ENCODE measurements at places on chromosomes 13 and 19.

GRCh38 chr13:109735436-109735966 is 50.9 kb downstream of the IRS2 start:
- DNase-seq = no peak

DNA sequence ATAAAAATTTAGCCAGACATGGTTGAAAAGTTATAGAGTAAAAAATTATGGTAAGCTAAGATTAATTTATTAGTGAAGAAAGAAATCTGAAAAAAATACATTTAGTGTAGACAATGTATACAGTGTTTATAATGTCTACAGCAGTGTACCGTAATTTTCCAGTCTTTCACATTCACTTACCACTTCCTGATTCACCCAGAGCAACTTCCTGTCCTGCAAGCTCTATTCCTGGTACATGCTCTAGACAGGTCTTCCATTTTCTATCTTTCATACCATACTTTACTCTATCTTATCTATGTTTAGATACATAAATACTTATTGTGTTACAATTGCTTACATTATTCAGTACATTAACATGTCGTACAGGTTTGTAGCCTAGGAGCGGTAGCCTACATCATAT is 1387.8 kb upstream of the ATXN8OS start:
- no peak for DNase-seq

GRCh38 chr19:11448923-11449554 is 13.6 kb downstream of the PRKCSH start:
- no peak for DNase-seq

DNA sequence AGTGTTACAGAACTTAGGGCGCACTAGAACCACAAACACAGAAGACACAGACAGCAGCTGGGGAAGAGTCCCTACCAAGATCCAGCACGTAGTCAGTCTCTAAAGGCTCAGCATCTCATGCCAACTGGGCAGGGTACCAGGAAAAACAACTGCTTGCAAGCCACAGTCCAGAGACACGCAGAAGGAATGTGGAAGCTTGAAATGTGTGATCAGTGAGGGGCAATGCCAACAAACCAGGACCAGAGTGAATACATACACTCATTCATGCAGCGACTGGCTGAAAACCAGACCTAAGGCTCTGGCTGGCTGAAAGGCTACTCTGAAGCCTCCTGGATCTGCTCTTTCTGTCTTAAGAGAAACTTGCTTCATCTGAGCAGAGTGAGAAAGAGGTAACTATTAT is 1484.8 kb downstream of the EFNB2 start:
- DNase-seq = no peak

GRCh38 chr13:113404723-113405471 is 41.0 kb upstream of the GRTP1 start:
- no peak for DNase-seq

DNA sequence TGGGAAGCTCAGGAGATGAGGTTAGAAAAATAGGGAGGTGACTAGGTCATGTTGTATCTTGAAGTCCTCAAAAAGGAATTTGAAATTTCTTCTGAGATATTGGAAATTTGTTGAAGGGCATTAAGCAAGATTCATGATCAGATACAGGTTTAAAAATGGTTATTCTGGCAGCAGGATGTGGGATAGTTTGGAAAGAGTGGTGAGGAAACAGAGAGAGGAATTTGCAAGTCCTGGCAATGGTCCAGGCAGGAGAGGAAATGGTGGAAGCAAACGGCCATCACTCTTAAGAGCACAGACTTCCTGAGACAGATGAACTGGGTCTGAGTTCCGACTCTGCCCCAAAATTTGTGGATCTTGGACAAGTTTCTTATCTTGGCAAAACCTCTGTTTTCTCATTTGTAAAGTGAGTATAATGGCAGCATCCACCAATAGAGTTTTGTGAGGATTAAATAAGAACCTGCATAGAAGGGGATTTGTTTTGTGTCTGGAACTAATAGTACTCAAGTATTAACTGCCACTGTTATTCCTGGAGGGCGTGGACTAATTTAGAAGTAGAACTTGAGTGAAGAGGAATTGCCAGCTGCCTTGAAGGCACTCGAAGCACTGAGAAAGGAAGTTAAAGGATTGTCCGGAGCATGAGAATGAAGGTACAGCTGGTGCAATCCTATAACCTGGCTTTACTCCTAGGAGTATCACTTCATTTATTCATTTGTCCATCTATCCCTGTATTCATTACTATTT is 99.6 kb downstream of the CCNA1 start:
- DNase-seq = no peak

DNA sequence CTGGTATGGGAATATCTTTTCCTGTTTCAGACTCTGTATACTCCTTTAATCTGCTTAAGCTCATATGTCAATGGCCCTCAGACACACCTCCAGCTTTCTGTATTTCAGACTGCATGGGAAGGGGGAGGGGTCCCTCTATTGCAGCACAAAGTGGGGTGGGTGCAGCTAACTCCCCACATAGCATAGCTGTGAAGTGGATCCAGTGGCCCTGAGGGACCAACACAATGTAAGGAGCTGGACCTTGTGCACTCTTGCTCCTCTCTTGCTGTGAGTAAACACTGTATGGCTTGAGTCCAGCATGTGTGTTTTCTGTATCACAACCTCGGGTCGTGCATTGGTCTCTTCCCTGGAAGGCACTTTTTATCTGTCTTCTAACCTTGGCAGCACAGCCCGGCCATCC is 669.9 kb downstream of the PCDH9 start:
- DNase-seq = no peak

DNA sequence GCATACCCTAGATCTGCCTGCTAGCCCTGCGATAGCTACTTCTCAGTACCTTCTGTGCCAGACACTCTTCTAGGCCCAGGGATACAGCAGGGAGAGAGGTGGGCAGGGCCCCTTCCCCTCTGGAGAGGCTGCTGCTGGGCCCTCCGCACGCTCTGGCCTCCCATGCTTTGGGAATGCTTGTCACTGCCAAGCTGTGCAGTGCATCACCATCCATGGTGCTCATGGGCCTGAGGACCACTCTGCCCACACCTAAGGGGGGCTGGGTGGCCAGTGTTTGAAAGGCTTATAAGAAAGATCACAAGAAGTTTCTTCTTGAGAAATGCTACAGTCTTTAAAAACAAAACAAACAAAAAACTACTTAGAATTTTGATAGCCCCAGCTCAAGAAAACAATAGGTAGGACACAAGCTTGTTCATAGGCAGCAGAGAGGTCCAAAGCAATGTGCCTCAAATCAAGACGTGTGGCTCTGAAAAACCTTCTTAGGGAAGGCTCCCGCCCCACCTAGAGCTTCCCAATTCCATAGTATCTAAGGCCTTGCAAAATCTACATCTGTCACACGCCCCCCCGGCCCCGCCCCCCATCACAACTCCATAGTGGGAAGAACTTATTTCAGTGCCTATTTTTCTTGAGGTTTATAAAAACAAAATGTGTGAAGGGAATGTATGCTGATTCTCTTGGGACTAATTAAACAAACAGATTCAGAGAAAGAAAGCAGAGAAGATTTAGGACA is 145.8 kb downstream of the TM9SF2 start:
- DNase-seq = no peak

DNA sequence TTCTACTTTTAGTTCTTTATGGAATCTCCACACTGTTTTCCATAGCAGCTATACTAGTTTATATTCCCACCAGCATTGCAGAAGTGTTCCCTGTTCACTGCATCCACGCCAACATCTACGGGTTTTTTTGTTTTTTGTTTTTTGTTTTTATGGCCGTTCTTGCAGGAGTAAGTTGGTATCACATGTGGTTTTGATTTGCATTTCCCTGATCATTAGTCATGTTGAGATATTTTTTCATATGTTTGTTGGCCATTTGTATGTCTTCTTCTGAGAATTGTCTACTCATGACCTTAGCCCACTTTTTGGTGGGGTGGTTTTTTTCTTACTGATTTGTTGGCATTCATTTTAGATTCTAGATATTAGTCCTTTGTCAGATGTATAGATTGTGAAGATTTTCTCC is 89.7 kb downstream of the FRY start:
- no peak for DNase-seq
